ENCODE measurements at places on chromosomes 7 and 10.

- no peak for DNase-seq
Observed at GRCh38 chr10:129402459-129402858, 64.6 kb upstream of the MGMT start.

DNA sequence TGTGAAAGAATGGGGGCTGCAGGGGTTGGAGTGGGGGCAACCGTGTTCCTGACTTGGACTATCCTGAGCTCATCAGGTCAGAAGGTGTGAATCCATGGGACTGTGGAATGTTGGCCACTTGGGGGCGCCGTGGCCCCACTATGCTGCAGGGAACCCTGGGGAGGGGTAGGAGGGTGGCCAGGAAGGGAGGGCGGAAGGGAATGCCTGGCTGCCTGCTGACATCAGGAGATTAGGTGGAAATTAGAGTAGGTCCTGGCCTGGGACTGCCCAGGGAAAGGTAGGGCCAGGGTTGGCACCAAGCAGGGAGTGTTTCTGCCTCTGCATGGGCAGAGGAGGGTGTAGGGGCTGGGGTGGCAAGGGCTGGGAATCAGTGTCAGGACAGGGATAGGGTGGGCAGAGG, 65.8 kb upstream of the PRSS58 start:
- DNase-seq, result no peak

DNA sequence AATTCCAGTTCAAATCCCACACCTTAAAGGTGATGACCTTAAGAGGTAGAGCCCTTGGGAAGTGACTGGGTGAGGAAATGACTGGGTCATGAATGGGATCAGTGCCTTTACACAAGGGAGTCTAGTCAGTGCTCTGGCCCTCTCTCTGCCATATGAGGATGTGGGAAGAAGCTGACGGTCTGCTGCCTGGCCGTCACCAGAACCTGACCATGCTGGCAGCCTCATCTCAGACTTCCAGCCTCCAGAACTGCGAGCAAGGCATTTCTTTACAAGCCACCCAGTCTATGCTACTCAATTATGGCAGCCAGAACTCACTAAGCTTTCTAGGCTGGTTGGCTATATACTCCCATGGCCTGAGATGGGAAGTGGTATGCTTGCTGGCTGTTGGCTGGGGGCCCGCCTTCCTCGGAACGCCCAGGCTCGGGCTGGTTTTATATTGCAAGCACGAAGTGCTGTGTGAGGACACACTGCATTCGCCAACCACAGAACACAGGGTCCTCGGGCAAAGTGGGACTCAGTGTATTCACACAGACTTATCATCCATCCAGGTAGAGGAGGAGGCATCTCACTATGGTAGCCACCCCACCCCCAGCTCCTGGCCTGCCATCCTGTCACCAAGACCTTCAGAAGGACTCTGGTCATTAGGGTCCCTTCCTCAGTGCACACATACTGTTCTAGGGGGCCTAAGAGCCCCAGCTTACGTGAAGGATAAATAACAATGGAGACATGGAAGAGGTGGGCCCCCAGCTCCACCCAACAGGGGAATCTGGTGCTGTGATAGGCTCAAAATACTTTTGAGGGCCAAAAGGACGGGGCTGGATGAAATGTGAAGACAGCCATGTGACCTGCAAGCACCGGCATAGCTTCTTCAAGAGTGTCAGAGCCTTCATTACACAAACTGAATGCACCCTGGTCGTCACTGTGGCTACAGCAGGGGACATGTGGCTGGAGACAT, 49.0 kb downstream of the ZRANB1 start:
- no peak for DNase-seq

GRCh38 chr10:116853701-116854100, 4.4 kb downstream of the ENO4 start:
- no peak for DNase-seq

GRCh38 chr7:3975371-3975770, 674.3 kb downstream of the SDK1 start:
- DNase-seq, result no peak
